NCI-H2171 treated with DMSO at 0.1 percent for 48 hours (cell line): ENCODE measurements at places on chromosomes 12 and 14.

DNA sequence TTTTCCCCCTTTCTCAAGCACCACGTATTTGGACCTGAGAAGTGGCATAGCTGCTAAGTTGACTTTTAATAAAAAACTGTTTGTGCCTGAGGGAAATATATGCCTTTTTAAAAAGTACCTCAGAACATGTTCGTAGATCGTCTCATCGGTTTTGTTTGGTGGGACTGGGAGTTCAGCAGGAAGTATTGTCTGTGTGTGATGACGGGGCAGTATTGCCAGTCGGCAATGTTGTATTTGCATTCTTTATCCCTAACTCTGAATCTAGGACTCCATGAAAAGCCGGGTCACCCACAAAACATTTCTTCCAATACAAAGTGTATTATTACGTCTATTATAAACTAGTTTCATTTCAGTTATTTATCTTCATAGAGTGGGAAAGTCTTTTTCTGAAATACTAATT is 19.7 kb upstream of the FGD4 start:
- DNase-seq, result no peak

- DNase-seq, result no peak
Observed at GRCh38 chr14:96752594-96752993, 44.6 kb upstream of the VRK1 start.

DNA sequence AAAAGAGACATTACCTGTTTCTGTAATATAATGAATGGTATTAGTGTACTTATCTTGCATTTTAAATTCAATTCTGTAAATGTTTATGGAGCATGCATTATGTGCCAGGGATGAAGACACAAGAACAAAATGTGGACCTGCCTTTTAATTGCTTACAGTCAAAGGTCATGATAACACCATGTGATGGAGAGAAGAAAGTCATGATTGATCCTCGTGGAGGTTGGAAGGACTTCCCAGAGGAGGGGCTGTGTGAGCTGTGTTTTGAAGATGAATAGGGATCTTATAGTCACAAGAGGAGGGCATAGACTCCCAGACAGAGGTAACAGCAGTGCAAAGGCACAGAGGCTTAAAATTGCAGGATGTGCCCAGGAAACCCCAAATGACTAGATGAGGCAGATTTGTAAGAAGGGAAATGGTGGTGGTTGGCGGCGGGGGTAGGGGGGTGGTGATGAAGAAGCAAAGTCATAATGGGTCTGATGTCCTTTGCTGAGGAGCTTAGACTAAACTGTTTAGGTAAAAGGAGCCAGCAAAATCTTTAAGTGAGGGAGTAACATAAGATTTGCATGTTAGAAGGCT is 151.5 kb downstream of the PRKCH start:
- DNase-seq, result no peak

DNA sequence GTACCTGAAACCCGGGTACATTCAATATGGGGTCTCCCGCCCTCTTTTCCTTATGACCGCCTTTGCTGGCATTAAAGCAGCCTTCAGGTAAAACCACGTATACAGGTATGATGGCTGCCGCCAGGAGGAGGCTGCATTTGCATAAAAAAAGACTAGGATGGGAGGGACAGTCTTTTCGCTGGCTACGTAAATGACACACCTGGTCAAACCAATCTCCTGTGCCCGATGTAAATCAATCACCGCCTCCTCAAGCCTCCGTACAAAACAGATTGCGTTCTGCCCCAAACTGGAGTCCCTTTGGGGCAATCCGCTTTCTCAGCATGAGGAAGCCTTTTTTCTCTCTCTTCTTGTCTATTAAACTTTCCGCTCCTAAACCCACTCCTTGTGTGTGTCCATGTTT is 8.1 kb upstream of the ALDH1L2 start:
- DNase-seq, result no peak

DNA sequence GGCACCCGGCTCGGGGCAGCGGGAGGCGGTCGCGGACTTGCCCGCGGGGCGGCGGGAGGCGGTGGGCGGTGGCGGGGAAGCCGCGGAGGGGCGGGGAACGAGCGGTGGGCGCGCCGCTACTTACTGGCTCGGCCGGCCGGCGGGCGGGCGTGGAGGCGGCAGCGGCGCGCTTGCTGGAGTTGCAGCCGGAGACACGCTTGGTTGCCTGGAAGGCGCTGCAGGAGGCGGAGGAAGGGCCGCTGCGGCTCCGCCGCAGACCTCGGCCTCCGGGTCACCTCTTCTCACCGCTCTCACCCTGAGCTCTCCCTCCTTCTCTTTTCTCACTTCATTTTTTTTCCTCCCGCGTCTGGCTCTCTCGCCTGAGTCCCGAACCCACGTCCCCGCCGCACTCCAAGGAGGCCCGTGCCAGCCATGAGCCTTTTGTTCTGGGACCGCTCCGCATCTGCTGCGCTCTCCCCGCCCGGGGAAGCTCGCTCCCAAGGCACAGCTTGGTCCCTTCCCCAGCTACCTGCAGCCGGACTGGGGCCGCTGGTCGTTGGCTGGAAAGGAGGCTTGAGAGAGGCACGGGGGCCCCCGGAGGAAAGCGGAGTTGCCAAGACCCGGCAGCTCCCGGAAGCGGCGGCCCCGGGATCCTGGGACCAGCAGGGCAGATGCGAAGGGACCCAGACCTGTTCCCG is 592 bp upstream of the KCNK10 start:
- DNase-seq, result peak; percentile 62

DNA sequence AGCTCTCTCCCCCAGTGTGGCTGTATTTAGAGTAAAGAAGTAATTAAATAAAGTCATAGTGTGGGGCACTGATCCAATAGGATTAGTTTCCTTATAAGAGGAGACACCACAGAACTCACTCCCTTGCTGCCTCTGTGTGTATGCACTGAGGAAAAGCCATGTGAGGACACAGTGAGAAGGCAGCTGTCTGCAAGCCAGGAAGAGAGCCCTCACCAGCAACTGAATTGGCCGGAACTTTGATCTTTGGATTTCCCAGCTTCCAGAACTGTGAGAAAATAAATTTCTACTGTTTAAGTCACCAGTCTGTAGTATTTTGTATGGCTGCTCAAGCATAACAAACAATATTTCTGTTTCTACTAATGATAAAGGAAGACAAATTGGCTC is 368.7 kb upstream of the PRICKLE1 start:
- peak; percentile 13 for DNase-seq

GRCh38 chr14:25463480-25463879 is 413.5 kb upstream of the STXBP6 start:
- no peak for DNase-seq

DNA sequence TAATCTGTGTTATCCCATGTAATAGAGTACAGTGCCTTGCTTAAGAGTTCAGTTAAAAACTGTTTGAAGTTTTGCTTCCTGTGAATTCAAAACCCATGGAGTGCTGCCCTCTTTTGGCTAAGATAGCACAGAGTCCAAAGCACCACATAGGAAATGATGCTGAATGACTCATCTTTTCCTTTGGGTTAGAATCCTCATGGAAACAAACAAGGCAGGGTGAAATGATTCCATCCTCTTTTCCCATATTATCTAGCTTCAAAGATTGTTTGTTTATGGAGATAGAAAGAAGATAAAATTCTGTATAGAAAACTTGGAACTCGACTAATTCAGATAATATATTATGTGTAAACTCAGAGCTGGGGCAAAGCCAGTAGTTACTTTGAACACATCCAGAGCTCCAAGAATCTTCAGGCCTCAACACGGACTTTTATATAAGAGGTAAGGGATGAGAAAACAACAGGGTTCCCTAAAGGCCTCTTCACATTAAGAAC is 87.4 kb downstream of the OTOGL start:
- DNase-seq, result peak; percentile 85

DNA sequence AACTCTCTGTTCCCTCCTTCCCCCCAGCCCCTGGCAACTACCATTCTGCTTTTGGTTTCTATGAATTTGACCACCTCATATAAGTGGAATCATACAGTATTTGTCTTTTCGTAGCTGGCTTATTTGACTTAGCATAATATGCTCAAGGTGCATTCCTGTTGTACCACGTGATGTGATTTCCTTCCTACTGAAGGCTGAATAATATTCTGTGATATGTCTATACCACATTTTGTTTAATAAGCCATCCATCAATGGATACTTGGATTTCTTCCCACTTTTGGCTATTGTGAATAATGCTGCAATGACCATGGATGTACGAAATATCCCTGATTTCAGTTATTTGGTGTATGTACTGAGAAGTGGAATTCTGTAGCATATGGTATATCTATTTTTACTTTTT is 16.3 kb downstream of the NDUFA9 start:
- no peak for DNase-seq

DNA sequence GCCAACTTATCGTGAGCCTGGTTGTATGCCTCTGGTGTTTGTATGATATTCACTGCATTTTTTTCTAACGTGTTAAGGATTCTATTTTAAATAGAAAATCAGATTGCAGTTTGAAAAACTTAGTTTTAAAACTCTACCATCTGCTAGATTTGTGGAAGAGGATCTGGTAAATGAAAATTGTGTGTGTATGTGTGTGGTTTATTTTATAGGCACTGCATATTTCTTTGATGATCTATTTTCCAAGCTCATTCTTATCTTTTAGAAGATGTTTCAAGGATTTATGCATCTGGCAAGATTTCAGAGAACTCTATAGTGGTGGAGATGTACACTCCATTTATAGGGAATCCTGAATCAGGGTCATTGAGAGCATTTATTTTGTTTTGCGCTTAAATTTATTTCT is 69.8 kb downstream of the HMGA2 start:
- no peak for DNase-seq

- DNase-seq, result no peak
Observed at GRCh38 chr14:104328607-104329006, 190.2 kb downstream of the KIF26A start.

DNA sequence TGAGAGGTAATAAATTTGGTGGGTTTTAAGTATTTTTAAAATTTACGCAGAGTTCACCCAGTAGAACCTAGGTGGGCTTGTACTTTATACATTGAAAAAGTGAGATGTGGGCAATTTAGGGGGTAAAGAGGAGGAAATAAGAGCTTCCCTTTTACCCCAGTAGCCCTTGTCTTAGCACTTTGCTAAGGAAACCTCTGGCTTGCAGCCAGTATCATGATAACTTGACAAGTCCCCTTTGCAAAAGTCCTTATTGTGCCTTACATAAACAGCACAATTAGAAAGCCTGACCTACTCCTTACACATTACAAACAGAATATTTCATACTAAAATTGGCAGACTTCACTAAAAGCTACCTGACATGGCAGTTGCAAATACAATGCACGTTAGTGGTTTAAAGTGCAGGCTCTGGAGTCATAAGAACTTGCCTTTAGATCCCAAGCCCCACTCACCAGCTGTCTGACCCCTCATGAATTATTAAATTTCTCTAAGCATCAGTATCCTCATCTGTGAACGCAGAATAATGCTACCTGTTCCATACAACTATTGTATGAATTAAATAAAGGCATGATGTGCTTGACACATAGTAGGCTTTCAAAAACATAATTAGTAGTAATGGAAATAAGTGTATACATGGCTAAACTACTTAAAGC is 53.2 kb upstream of the NELL2 start:
- no peak for DNase-seq

DNA sequence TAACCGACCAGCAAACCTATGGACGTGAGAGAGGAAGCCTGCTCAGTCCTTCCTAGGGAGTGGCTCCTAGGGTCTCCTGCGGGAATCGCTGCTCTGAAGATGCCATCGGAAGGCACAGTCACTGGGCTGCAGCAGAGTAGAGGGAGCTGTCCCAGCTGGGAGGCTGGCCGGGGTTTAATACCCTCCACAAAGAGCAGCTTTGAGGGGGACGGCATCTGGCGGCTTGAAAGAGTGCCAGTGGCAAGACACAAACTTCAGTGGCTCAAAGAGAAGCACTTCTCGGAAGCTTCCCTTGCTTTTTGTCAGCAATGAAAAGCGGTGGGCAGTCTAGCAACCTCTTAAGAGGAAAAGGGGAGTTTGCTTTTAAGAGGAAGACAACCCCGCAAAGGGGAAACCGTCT is 114.6 kb downstream of the TMEM132C start:
- DNase-seq, result no peak

DNA sequence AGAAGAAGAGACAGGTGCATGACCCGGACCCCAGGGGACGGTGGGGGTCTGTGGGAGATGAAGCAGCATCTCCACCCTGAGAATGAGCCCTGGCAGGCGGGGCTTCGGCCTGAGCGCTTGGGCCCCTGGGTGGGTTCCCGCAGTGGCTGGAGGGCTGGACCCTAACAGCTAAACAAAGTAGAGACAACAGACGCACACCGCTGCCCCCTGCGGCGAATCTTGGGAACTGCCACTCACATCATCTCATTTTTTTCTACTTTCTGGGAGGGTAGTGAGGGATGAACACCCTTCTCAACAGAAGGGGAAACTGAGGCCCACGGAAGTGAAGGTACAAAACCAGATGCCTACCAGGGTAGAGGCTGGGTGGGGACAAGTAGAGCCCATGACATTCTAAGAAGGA is 104.7 kb downstream of the RFLNA start:
- DNase-seq, result no peak

DNA sequence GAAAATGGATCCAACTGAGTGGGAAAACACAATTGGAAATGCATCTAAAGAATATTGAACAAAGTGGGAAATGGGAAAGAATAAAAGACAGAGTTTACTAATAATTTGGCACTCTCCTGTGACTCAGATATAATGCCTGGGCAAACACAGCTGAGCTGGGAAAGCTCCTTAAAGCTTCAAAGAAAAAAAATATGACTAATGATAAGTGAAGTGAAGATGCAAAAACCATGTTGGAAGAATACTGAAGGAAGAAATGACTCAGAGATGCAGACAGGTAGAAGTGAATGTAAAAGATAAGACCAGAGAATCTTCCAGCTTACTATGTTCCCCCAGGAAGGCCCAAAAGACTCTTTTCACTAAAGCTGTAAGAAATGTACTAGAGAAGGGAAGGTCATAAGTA is 62.4 kb upstream of the FOXG1 start:
- no peak for DNase-seq

GRCh38 chr14:68619790-68620574 is 172.9 kb downstream of the ZFP36L1 start:
- no peak for DNase-seq

DNA sequence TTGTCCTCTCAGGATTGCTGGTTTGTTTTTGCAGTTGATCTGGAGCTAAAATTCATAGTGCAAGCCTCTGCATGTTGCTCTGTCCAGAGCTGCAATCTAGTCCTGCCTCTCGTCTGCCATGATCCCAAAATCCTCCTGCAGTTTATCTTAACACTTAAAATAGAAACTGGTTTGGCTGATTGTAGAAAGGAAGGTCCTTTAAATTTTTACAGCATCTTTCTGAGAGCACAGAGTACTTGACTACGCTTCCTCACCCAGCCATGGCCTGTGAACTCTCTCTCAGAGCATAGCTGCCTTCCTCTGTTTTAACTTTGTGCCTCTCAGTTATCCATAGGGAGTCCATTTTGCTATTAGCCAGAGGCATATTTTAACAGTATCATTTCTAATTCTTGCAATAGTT is 877.1 kb downstream of the C12orf50 start:
- DNase-seq, result no peak

- no peak for DNase-seq
Observed at GRCh38 chr12:49496417-49497360, 42.1 kb upstream of the KCNH3 start.

- DNase-seq, result peak; percentile 12
Observed at GRCh38 chr14:30290001-30290400, 269.0 kb upstream of the G2E3 start.

DNA sequence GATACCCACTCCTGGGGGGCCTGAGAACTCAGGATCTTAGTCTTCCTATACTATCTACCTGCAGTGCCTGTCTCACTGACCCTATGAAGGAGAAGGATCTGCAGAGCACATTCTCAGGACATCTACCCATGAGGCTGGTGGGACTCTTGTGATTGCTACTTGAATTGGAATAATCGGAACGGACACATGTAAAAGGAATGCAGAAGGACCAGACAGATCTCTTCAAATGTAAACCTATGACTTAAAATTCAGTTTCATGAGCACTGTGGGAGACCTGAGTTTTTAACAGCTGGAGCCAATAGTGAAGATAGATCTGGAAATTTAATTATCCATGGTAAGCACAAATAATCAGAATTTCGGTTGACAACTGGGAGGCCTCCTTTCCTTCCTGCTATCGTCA is 35.2 kb upstream of the CPSF6 start:
- DNase-seq, result no peak
